ENCODE measurements at places on chromosomes 2 and 18.

DNA sequence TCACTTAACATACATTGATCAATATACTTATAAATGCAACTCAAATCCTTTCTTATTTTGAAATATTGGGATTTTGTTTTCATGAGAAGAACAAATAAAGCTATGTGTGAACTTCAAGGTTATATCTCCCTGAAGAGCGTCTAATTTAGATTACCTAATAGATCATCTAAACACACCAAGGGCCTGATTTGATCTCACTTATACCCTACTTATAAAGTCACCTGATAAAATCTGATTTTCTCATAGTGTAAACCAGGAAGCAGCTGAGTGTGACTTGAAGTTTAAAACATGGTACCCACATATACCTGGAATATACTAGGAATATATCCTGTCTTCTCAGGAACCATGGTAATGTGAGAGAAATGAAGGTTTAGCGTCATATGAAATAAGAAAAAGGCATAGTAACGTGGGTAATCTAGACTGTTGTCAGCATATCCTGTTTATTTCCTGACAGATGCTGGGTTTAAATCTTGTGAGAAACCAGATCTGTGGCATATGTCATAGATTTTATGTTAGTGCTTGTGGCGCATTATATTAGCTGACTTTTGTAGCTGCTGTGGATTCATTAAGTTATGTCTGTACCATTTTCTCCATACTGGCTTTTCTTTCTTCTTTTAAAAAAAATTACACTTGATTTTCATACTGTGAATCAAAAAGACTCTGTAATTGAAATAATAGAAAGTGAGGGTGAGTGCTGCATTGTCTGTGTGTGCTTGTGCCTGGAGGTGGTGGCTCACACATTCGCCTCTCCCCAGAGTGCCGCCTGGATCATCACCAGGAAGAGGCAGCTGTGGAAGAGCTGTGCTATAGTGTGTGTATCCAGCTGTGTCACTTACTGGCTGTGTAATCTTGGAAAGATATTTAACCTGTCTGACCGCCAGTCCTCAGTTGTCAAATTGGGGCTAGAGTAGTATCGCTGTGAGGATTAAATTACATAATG is 164.0 kb downstream of the MYO3B start:
- no peak for DNase-seq

GRCh38 chr2:231621051-231621879 is 28.6 kb downstream of the TEX44 start:
- DNase-seq: no peak

- DNase-seq: no peak
These were observed 63.0 kb upstream of the SIX2 start for GRCh38 chr2:45072064-45072861.

DNA sequence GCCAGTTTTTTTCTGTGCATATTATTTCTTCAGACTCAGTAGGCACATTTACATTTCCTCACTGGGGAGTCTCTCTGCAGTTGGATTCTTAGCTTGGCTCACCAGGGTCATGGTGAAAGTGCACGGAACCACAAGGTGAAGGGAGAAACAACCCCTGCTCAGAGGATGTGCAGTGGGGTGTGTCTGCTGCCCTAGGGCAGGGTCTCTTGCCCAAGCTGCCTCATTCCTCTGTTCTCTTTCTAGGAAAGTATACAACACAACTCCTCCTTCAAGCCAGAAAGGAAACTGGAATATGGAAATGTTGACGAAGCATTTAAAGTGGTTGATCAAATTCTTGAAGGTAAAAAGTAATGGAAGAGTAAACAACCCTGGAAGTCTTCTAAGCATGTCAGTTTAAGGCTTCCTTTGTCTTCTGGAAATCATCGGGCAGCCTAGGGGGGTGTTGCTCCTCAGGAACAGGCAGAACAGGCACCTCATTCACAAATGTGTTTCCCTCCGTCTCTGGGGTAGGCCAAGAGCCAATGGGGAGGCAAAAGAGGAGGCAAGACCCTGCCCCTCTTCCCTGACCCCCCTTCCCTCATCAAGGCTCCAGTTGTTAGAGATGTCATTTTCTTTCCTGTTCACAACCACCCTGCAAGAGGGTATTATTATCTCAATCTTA is 41.4 kb downstream of the AOX1 start:
- no peak for DNase-seq

GRCh38 chr2:217365656-217366055 is 505.8 kb upstream of the TNP1 start:
- DNase-seq: no peak

GRCh38 chr18:11494107-11494506 is 115.3 kb upstream of the SLC35G4 start:
- no peak for DNase-seq

GRCh38 chr2:120974950-120975349 is 239.3 kb downstream of the GLI2 start:
- no peak for DNase-seq

Measured in activated T-cell treated with anti-CD3 and anti-CD28 coated beads, Interleukin-2, amount 50 U/mL, for 48 hours (primary cell).